ENCODE measurements at places on chromosomes 2 and 18. TPM values are rescaled to one million over a fixed set of nuclear protein-coding genes. Genes with fewer than 3 reads are reported as not detected.

Gene KIAA2012
- total RNA-seq = 0.27 TPM

Gene SLC38A11
- total RNA-seq = 13.1 TPM

Gene LOXHD1
- not detected for total RNA-seq

Gene MC4R
- not detected for total RNA-seq

Gene SOCS6
- 42.3 TPM for total RNA-seq

Gene KCNF1
- not detected for total RNA-seq

Gene ALLC
- not detected for total RNA-seq

Gene TUBB8B
- total RNA-seq = not detected

Gene LIMS2
- 14.9 TPM for total RNA-seq

Gene TCF23
- total RNA-seq = not detected

Gene DNER
- not detected for total RNA-seq

Gene POLR1B
- total RNA-seq = 15.8 TPM

Gene BCL2
- total RNA-seq = 22.5 TPM

Gene TEKT4
- not detected for total RNA-seq

Gene FBXO41
- total RNA-seq = 1.8 TPM

GRCh38 chr18:26438980-26439379 is 109.4 kb downstream of the KCTD1 start:
- no peak for DNase-seq
- no peak overlapping the region for H3K4me3 ChIP-seq
- no peak overlapping the region for H3K27ac ChIP-seq
- H3K36me3 ChIP-seq = no peaks in the 10 kb centered on the region
- no peaks in the 10 kb centered on the region for H3K4me1 ChIP-seq

- DNase-seq = peak; percentile 18
- H3K27ac ChIP-seq = peak overlapping the region; percentile 63
- H3K4me3 ChIP-seq = peak overlapping the region; percentile 64
Observed at GRCh38 chr2:118089139-118089800, 999 bp downstream of the INSIG2 start.

- H3K4me3 ChIP-seq = no peak overlapping the region
- no peak for DNase-seq
- H3K36me3 ChIP-seq = no peaks in the 10 kb centered on the region
- no peaks in the 10 kb centered on the region for H3K27me3 ChIP-seq
Observed at GRCh38 chr2:25454824-25455611, 113.3 kb upstream of the DNMT3A start.

GRCh38 chr2:199861132-199861774 is 10.3 kb upstream of the FTCDNL1 start:
- H3K27ac ChIP-seq = no peak overlapping the region
- no peaks in the 10 kb centered on the region for H3K36me3 ChIP-seq
- no peaks in the 10 kb centered on the region for H3K4me1 ChIP-seq
- DNase-seq = no peak
- H3K4me3 ChIP-seq = no peak overlapping the region

- no peaks in the 10 kb centered on the region for H3K36me3 ChIP-seq
- no peak overlapping the region for H3K4me3 ChIP-seq
- H3K4me1 ChIP-seq = no peaks in the 10 kb centered on the region
- DNase-seq = no peak
- H3K27ac ChIP-seq = no peak overlapping the region
- H3K27me3 ChIP-seq = no peaks in the 10 kb centered on the region
Observed at GRCh38 chr2:24874035-24874434, 46.0 kb downstream of the ADCY3 start.

DNA sequence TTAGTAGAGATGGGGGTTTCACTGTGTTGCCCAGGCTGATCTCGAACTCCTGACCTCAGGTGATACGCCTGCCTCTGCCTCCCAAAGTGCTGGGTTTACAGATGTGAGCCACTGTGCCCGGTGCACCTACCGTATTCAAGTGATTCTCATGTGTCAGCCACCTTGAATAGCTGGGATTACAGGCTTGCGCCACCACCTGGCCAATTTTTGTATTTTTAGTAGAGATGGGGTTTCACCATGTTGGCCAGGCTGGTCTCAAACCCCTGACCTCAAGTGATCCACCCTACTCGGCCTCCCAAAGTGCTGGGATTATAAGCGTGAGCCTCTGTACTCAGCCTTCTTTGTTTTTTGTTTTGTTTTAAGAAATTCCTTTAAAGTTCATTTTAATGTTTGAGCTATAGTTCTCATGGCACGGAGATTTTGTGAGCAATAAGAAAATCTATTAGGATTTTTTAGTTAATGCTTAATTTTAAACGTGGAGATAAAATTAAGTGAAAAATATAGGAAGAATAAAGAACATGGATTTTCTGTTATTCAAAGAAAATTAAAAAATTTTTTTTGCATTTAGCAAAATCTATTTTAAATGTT is 242.6 kb downstream of the PHLPP1 start:
- H3K4me3 ChIP-seq = no peak overlapping the region
- H3K4me1 ChIP-seq = no peaks in the 10 kb centered on the region
- no peak overlapping the region for H3K27ac ChIP-seq
- peak; percentile 80 for DNase-seq
- no peaks in the 10 kb centered on the region for H3K27me3 ChIP-seq
- H3K36me3 ChIP-seq = no peaks in the 10 kb centered on the region

- H3K4me1 ChIP-seq = peaks cover 4% of the 10 kb centered on the region
- no peak for DNase-seq
- H3K27ac ChIP-seq = peak overlapping the region; percentile 93
- no peaks in the 10 kb centered on the region for H3K27me3 ChIP-seq
- peak overlapping the region; percentile 69 for H3K4me3 ChIP-seq
- no peaks in the 10 kb centered on the region for H3K36me3 ChIP-seq
Observed at GRCh38 chr18:62717169-62717924, 2.0 kb downstream of the PHLPP1 start.

DNA sequence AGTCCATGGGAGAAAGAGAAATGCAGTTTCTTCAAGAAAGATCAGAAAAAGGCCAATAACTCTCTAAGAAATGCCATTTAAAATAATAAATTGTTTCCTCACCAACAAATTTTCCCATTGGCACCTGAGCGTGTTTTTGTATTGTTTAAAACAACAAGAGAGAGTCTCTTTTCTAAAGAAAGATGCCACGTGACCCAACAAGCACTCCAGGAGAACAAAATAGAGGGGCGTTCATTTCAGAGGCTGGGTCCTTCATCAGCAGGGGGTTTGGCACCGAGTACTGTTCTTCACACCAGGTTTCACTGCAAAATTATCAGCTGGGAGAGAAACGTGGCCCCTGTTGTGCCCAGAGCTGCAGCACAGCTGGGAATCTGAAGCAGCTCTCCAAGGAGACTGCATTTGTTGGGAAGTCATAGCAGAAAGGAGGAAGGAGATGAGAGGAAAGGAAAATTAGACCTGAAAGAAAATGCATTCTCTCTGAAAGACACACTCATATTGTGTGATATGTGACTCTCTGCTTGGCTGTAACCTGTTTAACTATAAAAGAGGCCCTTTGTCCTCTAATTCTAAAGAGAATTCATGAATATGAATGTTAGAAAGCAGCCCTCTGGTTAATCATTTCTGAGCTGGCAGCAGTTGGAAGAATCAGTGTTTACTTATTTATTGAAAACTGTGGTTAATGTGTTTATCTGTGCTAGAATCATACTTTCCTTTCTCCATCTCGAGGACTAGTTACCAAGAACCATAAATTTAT is 205.3 kb upstream of the CDH20 start:
- DNase-seq = no peak
- no peaks in the 10 kb centered on the region for H3K4me1 ChIP-seq
- no peak overlapping the region for H3K27ac ChIP-seq
- no peaks in the 10 kb centered on the region for H3K27me3 ChIP-seq
- no peak overlapping the region for H3K4me3 ChIP-seq

GRCh38 chr2:173828189-173829142 is 136.7 kb downstream of the SP3 start:
- H3K4me1 ChIP-seq = no peaks in the 10 kb centered on the region
- DNase-seq = no peak
- no peak overlapping the region for H3K4me3 ChIP-seq
- no peak overlapping the region for H3K27ac ChIP-seq
- H3K27me3 ChIP-seq = no peaks in the 10 kb centered on the region

DNA sequence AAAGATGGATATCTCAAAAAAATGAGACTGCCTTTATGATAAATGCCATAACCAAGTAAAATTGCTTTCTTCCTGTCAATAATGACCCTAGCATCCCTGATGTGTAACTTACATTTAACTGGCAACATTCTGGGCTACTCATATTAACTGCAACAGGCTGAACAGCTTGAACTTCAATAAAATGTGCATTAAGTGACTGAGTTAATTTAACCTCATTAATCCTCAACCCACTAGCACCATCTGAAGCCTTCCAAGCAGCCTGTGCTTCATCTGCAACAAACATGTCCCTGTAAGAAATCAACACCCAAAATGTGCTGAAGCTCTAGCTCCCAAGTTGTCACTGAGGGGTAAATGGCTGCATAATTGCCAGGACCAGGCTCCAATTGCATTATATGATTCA is 296.2 kb upstream of the ZC3H15 start:
- H3K36me3 ChIP-seq = no peaks in the 10 kb centered on the region
- no peak overlapping the region for H3K4me3 ChIP-seq
- no peaks in the 10 kb centered on the region for H3K27me3 ChIP-seq
- DNase-seq = no peak
- no peaks in the 10 kb centered on the region for H3K4me1 ChIP-seq

- H3K36me3 ChIP-seq = no peaks in the 10 kb centered on the region
- H3K27me3 ChIP-seq = no peaks in the 10 kb centered on the region
- no peak overlapping the region for H3K4me3 ChIP-seq
- H3K4me1 ChIP-seq = no peaks in the 10 kb centered on the region
- H3K27ac ChIP-seq = no peak overlapping the region
Observed at GRCh38 chr2:59083075-59083828, 842.1 kb upstream of the FANCL start.

- H3K27me3 ChIP-seq = no peaks in the 10 kb centered on the region
- H3K36me3 ChIP-seq = no peaks in the 10 kb centered on the region
- DNase-seq = no peak
Observed at GRCh38 chr2:147646818-147647468, 197.9 kb upstream of the ACVR2A start.

- H3K4me1 ChIP-seq = no peaks in the 10 kb centered on the region
- H3K27me3 ChIP-seq = no peaks in the 10 kb centered on the region
- H3K4me3 ChIP-seq = no peak overlapping the region
- H3K27ac ChIP-seq = no peak overlapping the region
Observed at GRCh38 chr2:120541553-120541932, 194.1 kb upstream of the GLI2 start.

- no peak for DNase-seq
- H3K36me3 ChIP-seq = no peaks in the 10 kb centered on the region
- no peak overlapping the region for H3K27ac ChIP-seq
- H3K4me1 ChIP-seq = no peaks in the 10 kb centered on the region
Observed at GRCh38 chr2:62014102-62014501, 108.6 kb downstream of the COMMD1 start.

GRCh38 chr18:76953156-76953555 is 130.8 kb downstream of the ZNF236 start:
- H3K4me3 ChIP-seq = no peak overlapping the region
- DNase-seq = no peak
- no peaks in the 10 kb centered on the region for H3K4me1 ChIP-seq
- peaks cover 44% of the 10 kb centered on the region for H3K36me3 ChIP-seq

DNA sequence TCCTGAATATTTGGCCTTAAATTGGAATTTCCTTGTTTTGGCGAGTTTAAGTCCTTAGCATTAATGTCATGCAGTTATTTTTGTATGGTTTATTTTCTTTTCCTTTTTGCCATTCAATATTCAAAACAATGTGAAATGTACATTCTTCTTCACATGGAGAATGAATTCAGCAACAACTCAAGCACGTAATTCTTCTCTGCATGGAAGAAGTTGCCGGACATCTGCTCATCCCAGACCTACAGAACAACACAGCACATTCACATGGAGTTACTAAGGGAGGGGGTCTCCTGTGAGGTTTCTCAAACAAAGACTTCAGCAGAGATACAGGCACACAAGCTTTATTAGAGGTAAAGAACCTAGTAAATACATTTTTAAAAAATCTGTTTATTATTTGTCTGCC is 236.8 kb downstream of the SATB2 start:
- H3K27ac ChIP-seq = no peak overlapping the region
- H3K27me3 ChIP-seq = no peaks in the 10 kb centered on the region
- no peaks in the 10 kb centered on the region for H3K36me3 ChIP-seq
- no peak overlapping the region for H3K4me3 ChIP-seq
- DNase-seq = no peak

GRCh38 chr2:236570081-236570868 is 650 bp downstream of the ACKR3 start:
- peak overlapping the region; percentile 23 for H3K4me3 ChIP-seq
- H3K4me1 ChIP-seq = peaks cover 4% of the 10 kb centered on the region
- no peaks in the 10 kb centered on the region for H3K36me3 ChIP-seq
- DNase-seq = no peak
- H3K27me3 ChIP-seq = no peaks in the 10 kb centered on the region
